8988T (cell line): ENCODE measurements at places on chromosomes 3 and 15.

DNA sequence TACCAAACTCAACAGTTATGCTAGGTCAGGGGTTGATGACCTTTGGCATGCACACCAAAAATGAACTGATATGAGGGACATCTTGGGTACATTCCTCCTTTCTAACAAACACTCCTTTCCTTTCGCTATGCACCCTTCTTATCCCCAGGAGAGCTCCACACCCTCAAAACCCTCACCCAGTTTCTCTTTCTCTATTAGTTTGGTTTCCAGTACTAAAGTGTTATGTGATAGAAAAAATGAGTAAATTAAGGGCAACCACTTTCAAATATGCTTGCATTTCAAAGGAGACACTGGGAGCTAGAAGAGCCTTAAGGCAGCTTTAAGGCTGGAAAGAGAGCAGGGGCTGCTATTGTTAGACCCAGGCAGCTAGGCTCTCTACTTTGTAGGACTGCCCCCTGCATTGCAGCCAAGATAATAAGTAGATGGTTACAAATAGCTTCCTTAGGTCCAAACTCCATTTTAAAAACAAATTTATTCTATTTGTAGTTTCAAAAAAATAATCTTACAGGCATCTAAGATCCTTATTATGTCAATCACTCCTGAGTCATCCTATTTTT is 244.3 kb downstream of the ZIC1 start:
- DNase-seq, result no peak

- DNase-seq, result no peak
Observed at GRCh38 chr15:71800190-71800589, 10.2 kb upstream of the NR2E3 start.

- DNase-seq, result no peak
Observed at GRCh38 chr15:78247911-78248310, 13.5 kb upstream of the ACSBG1 start.

DNA sequence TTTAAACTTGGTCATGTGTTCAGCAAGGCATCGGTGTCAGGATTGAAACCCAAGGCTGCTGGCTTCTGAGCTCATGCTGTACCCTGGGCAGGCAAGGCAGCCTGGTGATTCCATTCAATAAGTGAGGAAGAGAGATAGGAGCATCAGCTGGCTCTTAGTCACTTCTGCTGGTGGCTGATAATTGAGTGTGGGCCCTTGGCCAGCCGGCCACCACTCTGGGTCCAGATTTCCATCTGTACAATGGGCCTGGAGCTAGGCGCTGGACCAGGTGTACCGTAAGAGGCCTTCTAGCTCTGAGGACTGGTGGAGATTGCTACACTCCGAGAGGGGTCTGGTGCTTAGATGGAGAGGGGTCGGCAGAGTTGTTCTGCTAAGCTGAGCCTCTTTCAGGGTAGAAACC is 4.3 kb downstream of the CD276 start:
- no peak for DNase-seq

DNA sequence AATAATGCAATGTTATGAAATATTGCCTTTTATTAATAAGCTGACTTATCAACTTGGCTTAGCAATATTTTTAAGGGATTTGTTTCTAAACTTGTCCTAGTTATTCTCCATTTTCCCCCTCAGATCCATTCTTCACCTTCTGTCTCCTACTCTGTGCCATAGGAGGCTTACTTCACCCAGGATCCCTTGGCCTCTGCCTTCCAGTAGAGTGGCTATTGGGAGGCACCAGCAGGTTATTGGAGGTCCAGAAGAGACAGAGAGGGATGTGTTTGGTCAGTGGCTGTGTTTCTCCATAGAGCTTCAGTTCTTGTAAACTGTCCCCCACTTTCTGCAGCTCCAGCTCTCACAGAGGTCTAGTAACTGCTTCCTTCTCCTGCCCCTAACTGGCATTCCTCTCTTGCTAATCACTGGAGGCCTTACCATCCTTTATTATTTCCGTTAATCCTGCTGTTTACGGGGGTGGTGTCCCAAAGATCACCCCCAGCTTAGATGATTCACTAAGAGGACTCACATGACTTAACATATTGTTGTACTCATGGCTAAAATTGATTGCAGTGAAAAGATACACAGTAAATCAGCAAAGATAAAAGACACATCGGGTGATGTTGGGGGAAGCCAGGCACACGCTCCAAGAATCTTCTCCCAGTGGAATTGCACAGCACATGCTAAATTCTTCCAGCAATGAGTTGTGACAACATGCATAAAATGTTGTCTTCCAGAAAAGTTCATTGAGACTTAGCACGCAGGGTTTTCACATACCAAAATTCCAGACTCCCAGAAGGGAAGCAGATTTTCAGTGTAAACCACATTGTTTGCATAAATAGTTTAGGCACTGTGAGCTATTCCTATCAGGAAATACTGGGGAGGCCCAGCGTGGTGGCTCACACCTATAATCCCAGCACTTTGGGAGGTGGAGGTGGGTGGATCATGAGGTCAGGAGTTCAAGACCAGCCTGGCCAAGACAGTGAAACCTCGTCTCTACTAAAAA is 67.5 kb downstream of the RPL22L1 start:
- DNase-seq, result no peak

DNA sequence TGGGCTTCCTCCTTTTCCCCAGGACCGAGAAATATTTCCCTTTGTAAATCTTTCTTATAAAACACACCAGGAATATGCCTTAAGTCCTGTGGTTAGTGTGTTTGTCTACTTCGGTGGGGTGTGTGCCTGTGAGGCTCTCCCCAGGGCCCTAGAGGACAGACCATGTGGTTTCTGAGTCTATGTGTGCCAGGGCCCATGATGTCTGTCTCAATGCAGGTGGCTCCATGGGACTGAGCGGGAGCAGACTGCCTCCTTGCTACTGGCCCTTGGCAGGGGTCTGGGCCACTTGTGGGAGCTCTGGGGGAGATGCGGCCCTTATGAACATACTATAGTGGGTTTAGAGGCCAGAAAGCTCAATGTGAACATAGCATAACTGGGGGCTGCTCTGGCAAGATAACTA is 37.6 kb downstream of the SCN5A start:
- DNase-seq, result no peak

DNA sequence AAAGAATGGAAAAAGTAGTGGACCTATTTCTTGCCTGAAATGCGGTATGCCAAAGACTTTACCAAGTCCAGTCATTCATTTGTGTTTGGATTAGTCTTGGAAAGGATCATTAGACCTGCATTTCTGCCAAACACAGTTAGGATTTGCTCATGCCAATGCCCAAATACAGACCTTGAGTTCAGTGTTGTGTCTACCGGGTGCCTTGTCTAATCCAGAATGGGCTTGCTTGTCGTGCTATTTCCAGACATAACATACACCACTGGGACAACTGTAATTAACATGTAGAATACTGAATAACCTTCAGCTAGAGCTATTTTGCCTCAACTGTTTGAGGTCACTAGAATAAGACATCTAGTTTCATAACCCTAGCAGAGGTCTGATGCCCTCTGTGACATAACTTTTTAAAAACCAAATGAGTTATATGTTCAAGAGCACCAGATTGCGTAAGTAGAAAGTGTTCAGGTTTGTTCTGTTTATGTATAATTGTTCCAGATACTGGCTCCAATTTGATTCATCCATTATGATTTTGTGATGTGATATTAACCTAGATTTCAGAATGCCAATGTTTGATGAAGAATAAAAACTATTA is 145.3 kb upstream of the DPH6 start:
- no peak for DNase-seq

DNA sequence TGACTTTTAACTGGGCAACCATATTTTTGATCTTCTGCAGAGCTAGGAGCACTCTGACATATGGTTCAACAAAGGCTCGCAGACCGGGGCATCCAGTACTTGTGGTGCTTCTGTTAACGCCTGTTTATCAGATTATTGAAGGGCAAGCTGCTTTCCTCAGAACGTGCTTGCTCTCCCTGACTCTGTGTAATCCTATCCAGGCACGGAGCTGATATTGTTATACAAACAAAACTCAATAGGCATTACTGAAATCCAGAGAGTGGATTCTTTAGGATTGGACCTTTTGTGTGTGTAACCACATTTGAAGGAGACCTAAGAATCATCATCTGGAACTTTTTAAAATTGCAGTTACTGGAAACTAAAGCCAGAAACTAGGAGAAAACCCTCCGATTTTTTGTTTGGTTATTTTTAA is 246.5 kb downstream of the PTPRG start:
- DNase-seq, result no peak

DNA sequence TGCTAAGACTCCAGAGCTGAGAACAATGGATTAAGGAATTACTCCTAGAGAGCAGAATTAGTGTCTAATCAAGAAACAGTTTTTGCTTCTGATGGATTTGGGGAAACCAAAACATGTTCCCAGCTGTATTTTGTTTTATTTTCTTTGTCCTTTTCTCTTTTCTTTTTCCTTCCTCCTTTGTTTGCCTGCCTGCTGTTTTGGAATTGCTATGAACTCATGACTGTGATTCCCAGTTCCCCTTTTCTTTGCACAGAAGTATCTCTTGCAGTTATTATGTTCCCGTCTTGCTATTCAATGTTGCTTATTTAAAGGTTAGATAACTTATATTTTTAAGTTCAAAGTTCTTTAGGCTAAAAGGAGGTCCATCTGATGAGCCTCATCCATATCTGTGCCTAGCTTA is 77.0 kb upstream of the GBE1 start:
- no peak for DNase-seq

DNA sequence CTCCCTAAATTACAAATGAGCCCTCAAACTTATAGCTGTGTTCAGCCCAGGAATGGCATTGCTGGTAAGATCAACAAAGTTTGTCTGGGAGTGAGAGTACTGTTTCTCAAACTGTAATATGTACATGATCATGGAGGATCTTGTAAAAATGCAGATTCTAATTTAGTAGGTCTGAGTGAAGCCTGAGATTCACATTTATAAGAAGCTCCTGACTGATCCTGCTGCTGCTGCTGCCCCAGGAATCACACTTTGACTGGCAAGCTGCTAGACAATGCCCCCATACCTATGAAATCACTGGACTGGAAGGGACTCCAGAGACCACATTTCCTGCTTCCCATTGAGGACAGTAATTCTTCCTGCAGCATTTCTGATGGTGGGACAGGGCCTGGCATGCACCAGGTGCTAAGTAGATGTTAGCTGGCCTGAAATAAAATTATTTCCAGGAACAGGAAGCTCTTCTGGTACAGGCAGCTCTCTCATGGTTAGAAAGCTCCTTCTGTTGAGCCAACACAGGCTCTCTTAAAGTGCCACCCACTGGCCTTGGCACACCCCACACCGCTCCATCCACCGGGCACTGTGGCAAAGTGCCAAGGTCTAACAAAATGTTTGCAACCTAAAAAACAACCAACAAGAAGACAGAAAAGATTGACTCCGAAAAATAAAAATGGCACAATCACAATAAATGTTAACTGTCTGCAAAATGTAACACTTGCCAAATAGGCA is 36.7 kb upstream of the ZNF710 start:
- no peak for DNase-seq

GRCh38 chr3:25191673-25192072 is 236.4 kb upstream of the RARB start:
- no peak for DNase-seq

DNA sequence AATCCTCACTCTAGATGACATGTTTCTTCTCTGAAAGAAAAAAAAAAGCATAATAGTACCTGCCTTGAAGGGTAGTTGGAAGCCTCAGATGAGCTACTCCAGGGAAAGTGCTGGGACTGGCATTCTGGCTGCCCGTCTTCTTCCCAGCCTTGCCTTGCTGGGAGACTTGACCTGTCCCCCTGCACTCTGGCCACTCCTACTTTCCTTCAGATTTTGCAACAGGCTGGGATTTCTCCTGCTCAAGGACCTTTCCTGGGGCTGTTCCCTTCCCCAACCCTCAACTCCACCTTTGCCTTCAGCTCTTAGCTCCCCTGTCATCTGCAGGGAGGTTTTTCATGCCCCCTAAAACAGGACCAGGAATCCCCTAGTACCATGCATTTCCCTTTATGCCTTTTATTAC is 609.9 kb upstream of the CFAP20DC start:
- DNase-seq, result no peak

DNA sequence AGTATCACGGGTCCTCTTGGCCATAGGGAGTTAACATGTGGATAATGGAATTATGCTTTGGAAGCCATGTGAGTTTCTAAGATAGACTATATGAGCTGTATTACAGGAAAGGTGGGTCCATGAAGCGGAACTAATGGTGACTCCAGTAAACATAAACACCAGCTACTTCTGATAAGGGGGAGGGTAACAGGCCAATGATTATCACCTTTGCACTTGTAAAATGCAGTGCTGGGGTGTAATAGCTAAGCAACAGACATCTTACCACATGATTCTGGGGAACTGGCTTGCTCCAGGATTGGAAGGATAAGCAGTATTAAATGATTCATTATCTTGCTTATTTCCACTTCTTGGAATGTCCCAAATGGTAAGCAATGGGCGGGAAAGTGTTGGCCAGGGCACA is 61.4 kb upstream of the CD47 start:
- no peak for DNase-seq

GRCh38 chr3:178505832-178506231 is 30.4 kb upstream of the KCNMB2 start:
- no peak for DNase-seq

DNA sequence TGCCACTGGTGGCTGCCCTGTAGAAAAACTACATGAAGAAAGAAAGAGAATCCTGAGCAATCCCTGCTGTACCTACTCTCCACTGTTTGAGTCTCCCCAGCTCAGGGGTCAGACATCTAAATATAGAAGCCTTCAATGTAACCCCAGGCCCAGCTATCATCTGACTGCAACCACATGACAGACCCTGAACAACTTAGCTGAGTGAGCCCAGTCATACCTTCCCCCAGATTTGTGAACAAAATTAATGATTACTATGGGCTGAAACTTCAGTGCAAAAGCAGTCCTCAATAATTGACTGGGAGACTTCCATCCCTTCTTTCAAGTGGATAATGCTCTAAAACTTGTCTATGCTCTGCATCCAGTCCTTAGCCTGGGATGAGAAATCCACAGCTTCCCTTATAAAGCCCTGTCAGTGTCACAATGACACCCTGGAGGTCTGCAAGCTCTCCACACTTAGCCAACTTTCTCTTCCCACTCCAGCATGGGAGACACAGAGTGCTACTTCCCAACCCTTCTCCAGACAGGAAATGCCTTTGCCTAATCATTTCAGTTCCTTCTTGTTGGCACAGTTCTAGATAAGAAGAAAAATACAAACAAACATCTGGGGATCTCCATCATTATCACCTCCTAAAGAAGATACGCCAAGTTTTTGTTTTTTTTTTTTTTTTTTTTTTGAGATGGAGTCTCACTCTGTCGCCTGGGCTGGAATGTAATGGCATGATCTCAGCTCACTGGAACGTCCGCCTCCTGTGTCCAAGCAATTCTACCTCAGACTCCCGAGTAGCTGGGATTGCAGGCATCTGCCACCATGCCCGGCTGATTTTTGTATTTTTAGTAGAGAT is 198.5 kb upstream of the GADL1 start:
- no peak for DNase-seq

DNA sequence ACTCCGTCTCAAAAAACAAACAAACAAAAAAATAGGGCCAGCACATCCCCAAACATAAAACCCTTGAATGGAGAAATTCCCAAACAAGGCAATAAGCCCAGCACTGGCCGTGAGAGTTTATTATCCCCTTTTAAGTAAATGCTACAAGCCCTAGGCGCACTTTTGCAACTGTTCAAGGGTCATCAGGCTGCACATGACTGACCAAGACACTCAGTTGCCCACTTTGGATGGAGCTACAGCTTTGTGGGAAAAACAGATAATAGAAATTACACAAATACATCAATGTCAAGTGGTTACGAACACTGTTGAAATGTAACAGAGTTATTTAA is 33.7 kb upstream of the ZNF445 start:
- DNase-seq, result no peak

- DNase-seq, result no peak
Observed at GRCh38 chr3:121979734-121980449, 42.2 kb downstream of the ILDR1 start.
